ENCODE measurements at places on chromosomes 7 and 10.

- no peak for DNase-seq
Measured at GRCh38 chr7:4800487-4800886, 25.1 kb downstream of the AP5Z1 start.

DNA sequence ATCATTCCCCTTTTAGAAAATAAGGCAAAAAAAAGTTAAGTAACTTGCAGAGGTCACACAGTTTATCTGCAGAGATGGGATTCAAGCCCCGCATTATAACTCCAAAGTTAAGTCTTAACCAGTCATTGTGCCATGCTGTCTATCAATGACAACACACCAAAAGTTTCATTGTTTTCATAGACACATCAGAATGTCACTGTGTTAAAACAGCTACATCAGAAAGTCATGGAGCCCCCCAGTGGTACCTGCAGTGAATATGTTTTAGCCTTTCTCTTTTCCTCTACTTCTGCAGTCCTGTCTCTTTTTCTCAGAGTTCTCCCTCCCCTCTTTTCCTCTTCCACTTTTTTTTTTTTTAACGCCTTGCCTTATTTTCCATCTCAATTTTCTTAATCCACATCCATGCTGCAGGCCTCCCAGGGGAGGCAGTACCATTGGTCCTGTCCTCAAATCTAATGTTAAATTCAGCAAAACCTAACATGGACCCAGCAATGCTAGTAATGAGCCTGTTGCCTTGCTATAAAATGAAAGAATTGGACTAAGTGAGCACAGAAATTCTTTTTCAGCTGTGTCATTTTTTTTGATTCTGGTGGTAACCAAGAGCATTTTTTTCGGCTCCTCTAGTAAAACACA, 3.8 kb upstream of the NRCAM start:
- peak; percentile 48 for DNase-seq

GRCh38 chr7:107592361-107593024, 12.4 kb downstream of the BCAP29 start:
- DNase-seq = no peak

GRCh38 chr7:88347517-88347916, 40.8 kb upstream of the STEAP4 start:
- DNase-seq = no peak

DNA sequence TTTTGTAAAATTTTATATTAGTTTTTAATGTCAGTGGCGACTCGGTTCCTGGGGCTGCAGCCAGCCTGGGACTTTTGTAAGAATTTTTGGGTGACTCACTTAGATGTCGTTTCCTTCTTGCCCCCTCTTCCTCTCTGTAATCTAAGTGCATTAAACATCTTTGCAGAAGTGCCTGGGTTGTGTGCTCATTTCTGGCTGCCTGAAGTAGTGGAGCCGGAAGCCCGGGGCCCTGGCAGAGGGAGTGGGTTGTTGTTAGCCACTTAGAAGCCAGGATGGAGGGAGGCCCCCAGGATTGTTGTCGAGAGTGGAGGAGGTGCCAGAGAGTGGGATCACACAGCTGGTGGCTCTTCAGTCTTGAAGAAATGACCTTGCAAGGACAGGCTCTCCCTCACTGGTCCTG, 11.0 kb upstream of the TRIM8 start:
- DNase-seq = no peak

- no peak for DNase-seq
Measured at GRCh38 chr7:132614428-132615318, 38.4 kb upstream of the PLXNA4 start.

DNA sequence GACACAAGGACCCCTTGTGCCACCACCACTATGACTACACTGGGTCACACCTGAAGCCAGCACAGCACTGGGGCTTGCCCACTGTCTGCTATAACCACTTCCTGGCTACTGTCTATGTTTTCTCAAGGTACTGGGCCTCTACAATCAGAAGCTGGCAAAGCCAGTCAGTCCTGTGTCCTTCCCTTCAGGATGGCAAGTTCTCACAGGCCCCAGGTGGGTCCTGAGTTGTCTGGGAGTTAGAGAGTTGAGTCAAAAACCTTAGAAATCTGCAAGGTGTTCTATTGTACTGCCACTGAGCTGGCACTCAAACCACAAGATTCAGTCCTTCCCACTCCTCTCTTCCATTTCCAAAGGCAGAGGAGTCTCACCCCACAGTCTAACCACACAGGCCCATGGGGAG, 705.5 kb downstream of the IPMK start:
- DNase-seq = no peak

All from cerebellum (tissue), 4 donors.